ENCODE measurements at places on chromosomes 3 and 15. TPM values are rescaled to one million over a fixed set of nuclear protein-coding genes. Genes with fewer than 3 reads are reported as not detected.

DNA sequence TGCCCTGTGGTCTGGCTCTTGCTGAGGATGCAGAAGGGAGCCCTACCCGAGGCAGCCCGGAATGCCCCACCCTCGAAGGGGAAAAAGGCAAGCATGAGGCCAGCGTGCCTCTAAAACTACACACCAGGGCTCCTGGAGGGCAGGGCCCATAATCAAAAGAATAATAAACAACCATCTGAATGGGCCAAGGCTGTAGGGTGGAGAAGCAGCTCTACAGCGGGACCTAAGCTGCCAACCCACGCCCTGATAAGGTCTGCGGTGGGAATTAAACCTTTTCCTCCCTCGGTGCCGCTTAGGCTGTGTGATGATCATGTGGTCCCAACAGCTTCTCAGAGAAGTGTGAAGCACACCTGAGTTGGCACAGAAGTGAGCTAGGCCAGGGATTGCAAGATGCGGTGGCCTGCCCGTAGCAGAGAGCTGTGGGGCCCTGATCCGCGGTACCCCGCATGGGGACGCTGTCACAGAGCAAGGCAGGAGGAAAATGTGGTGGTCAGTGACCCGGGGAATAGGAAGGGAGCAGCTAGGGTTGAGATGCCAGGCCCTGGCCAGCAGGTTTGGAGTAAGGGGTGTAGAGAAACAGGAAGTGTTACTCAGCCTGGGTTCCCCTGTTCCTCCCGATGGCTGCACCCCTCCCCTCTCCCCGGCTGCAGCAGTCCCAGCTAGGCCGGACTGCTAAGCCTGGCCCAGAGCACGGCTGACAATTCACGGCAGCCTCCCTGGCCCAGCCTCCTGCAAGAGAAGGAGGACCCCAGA lies 1.1 kb upstream of the C15orf62 start:
- DNase-seq: no peak

- DNase-seq: no peak
Measured at GRCh38 chr3:36182024-36182423, 198.3 kb upstream of the STAC start.

DNA sequence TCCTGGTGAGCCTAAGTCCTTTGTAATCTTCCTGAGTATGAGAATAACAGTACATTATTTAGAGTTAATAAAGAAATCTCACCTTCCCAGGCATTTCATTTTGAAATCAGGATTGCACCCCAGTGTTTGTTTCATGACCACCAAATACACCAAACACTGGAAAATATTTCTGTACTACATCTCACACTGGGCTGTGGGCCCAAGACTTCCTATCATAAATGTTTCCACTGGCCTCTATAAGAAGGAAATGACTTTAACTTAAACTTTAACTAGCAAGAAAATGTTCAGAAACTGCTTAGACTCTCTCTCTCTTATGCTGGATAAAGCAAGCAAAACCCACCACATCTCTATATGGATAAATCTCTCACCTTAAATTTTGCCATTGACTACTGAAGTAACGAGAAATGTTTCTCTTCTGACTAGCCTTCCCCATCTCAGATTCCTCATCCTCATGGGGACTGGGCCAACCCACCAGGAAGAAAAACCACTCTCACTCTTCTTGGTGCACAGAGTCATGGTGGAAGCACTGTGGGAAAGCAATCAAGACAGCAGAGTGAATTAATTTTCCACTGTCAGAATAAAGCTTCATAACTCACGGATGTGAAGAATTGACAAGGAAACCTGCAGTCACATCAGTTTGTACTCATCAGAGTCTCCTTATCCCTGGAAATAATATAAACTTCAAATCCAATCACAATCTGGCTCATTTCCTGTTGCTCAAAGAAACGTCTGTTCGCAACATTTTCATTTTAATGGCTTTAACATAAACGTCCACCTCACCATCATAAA lies 859.6 kb downstream of the EPHA3 start:
- no peak for DNase-seq

GRCh38 chr3:108970561-108970960 lies 16.9 kb upstream of the GUCA1C start:
- no peak for DNase-seq

- no peak for DNase-seq
Measured at GRCh38 chr15:40229956-40230355, 8.9 kb upstream of the PAK6 start.

DNA sequence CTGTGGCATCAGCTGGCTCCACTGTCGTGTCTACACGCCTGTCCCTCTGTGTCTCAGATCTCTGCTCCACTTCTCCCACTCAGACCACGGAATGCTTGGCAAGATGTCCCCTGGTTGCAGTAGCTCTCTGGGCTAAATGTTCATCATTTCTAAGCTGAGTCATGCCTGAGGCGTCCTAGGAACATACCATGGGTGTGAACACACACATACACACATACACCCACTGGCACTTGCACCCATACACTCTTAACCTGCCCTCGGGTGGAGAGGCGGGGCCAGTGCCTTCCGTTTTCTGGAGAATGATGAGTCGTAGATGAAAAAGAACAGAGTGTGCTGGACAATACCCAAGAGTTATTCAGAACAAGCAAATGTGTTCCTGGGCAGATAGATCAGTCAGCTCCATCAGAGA lies 72.4 kb downstream of the SENP2 start:
- DNase-seq: peak; percentile 95

- DNase-seq: peak; percentile 4
Measured at GRCh38 chr3:162391301-162391700, 894.7 kb downstream of the OTOL1 start.

GRCh38 chr15:98580572-98580971 lies 67.8 kb upstream of the IGF1R start:
- no peak for DNase-seq

DNA sequence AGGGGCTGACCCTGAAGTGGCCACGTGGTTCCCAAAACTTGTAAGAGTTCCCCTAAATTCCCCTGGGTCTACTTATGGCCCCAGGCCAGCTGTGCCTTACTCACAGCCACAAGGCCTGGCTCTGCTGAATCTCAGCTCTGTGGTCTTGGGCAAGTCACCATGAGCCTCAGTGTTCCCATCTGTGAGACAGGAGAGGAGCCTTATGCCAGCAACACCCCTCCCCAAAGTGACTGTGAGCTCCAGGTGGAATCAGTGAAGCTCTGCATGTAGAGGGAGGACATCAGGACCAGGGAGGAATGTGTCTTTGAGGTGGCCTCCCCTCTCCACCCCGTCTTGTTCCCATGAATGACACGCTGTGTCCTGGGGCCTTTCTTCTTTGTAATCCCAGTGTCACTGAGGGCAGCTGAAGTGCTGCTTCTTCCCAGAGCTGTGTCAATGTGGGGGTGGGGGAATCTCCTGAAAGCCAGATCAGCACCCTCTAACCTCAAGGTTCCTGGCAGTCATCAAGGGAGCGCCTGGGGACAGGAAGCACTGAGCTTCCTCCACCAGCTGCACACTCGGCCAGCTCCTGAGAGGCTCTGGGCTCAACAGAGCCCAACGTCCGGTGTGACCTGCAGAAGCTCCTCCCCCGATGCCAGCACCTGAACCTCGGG lies 258.9 kb downstream of the UACA start:
- DNase-seq: peak; percentile 99

Gene ARRDC4
- total RNA-seq: 4.6 TPM

Gene ALG1L2
- not detected for total RNA-seq

Gene GOLGA8Q
- total RNA-seq: not detected

Gene FANCD2OS
- not detected for total RNA-seq

Gene MEIS2
- total RNA-seq: 21.5 TPM

Gene GNAT1
- total RNA-seq: not detected

Measured in RPMI7951 (cell line).